ENCODE measurements at places on chromosomes 13 and 19.

GRCh38 chr13:21670883-21671619 lies at the start of gene FGF9:
TSS of gene FGF9 (plus strand) at chr13:21671073. CDS start at chr13:21671913, 840 bp downstream.
- DNase-seq: peak; percentile 85

- DNase-seq: no peak
These were observed 132.1 kb downstream of the RNF17 start for GRCh38 chr13:24896061-24896460.

- DNase-seq: no peak
These were observed 50.8 kb upstream of the FREM2 start for GRCh38 chr13:38636073-38636472.

DNA sequence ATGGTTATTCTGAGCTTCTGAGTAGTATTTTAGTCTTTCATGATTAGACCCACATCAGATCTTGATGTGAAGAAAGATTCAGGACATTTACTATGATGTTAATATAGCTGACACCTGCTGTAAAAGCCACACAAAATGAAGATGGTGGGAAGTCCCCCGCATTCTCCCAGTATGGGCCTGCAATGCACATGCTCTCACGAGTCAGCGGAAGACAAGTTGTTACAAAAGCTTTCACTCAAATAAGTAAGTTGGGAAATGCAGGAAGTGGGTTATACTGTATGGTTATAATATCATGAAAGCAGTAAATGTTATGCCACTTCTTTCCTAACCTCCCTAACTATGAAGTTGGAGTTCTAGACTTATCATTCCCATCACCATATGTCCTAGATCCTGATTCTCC lies 171.9 kb downstream of the KLF5 start:
- DNase-seq: peak; percentile 29

GRCh38 chr19:3712663-3713611 lies 4.8 kb downstream of the TJP3 start:
- no peak for DNase-seq

All from CD4-positive, alpha-beta T cell treated with Interleukin-1 beta for 1 hour (primary cell).